ENCODE measurements at places on chromosomes 7 and 10.

DNA sequence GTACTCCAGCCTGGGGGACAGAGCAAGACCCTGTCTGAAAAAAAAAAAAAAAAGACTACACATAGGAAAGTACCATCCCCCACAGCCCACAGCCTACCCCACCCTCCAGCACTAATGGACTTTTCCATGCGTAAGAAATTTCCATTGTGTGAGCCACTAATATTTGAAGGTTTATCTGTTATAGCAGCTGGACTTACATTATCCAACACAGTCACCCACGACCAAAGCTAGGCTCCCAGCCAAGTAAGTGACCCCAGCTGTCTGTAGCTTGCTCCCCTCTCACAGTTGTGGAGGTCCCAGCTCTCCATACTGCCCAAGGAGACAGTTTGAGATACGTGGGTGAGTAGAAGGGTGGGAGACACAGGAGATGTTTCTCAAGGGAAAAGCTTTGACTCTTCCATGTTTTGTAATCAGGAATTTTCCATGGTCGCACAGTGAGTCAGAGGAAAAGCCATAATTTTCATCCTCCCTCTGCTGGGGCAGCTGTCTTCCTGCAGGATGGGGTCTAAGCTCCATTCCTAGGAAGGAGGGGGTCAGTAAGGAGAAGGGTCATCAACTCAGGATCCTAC, 57.4 kb downstream of the CAV1 start:
- no peaks in the 10 kb centered on the region for H3K36me3 ChIP-seq
- peak; percentile 93 for DNase-seq
- H3K27me3 ChIP-seq, result no peaks in the 10 kb centered on the region
- peaks cover 3% of the 10 kb centered on the region for H3K4me1 ChIP-seq
- no peak overlapping the region for H3K27ac ChIP-seq
- H3K4me3 ChIP-seq, result peak overlapping the region; percentile 44

DNA sequence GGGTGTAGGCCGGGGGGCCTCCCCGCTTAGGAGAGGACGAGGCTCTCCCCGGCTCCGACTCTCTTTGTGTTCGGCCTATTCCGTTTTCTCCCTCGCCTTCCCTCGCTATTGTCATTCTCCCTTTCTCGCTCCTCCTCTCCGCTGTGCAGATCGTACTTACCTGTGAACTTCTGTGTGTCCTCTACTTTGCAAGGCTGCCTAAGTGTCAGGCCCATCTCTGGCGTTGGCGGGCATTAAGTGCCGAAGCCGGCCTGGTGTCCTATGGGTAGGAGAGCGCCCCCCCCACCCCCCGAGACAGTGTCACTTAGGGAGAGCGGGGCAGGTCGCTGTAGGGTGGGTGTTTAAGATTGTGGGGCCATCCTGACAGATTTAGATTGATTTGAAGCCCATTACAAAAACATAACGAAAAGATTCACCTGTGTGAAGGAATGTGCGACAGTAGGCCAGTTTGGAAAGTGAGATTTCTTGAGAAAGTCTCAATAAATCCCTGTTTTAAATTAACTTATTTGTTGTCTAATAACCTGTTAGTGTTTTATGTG, 579 bp downstream of the RBM33 start:
- DNase-seq, result peak; percentile 48
- H3K27me3 ChIP-seq, result no peaks in the 10 kb centered on the region
- H3K27ac ChIP-seq, result peak overlapping the region; percentile 21
- H3K36me3 ChIP-seq, result peaks cover 60% of the 10 kb centered on the region
- peak overlapping the region; percentile 98 for H3K4me3 ChIP-seq

DNA sequence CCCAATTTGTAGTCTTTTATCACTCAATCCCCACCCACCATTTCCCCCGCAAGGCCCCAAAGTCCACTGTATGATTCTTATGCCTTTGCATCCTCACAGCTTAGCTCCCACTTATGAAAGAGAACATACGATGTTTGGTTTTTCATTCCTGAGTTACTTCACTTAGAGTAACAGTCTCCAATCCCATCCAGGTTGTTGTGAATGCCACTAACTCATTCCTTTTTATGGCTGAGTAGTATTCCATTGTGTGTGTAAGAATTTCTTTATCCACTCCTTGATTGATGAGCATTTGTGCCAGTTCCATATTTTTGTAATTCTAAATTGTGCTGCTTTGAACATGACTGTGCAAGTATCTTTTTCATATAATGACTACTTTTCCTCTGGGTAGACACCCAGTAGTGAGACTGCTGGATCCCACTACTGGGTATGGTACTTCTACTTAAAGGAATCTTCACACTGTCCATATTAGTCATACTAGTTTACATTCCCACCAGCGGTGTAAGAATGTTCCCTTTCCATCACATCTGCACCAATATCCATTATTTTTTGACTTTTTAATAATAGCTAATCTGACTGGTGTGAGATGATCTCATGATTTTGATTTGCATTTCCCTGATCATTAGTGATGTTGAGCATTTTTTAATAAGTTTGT, 152.6 kb downstream of the JMJD1C start:
- no peak overlapping the region for H3K4me3 ChIP-seq
- H3K36me3 ChIP-seq, result no peaks in the 10 kb centered on the region
- no peak overlapping the region for H3K27ac ChIP-seq

DNA sequence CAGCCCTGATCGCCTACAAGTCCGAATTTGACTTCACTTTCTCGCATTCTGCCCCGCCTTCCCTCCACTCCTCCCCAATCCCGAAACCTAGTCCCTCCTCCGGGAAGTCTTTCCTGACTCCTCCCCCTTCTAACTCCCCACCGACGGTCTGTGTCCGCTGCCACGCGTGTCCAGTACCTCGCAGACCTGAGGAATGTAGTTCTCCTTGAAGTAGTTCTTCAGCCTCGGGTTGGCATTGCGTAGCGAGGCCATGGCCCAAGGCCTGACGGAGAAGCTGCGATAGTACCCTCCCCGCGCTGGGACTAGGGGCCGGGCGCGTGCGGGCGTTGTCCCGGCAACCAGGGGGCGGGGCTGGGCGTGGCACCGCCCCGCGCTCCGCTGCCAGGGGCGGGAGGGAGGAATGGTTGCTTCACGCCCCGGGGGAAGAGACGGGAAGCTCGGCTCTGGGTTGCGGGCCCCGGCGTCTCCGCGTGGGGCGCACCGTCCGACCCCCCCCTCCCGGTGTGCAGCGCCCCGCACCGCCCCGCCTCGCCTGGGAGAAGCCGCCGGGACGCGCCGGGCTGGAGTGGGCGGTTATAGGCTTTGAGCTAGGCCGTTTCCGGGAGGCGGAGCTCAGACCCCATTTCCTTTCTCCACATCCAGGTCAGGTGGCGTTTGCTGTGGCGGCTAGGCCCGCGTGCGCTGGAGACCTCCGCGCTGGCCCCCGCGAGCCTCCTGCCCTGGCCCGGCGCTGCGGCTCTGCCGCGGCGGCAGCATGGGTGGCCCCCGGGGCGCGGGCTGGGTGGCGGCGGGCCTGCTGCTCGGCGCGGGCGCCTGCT, at the start of the genes ARMC10 and FBXL13:
Gene ARMC10, plus strand, starts transcription at position 622 of the 818 bp plus-strand sequence. Its CDS starts 133 bp downstream, at position 755.
Gene FBXL13, minus strand, starts transcription at position 278 of the 818 bp plus-strand sequence.
- H3K27ac ChIP-seq, result peak within 1 kb of the TSS; percentile 83
- H3K27me3 ChIP-seq, result no peaks in the 10 kb centered on the region
- H3K36me3 ChIP-seq, result peaks cover 7% of the 10 kb centered on the region
- peak within 1 kb of the TSS; percentile 80 for H3K4me3 ChIP-seq
- DNase-seq, result peak; percentile 92

DNA sequence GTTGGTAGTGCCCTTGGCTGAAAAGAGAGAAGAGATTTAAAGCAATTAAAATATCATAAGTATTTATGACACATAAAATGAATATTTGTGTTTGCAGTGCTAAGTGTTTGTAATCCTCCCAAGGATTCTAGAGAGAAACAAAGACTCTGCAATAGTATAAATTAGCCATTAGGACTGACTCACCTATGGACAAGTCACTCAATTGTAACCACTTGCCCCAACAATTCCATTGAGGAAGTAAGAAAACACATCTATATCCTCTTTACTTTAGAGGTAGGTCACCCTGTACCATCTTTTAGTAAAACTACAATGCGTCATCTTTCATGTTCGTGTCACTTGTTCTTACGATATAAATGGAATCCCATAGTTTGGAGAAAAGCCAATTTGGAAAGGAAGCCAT, 85.7 kb upstream of the INHBA start:
- H3K36me3 ChIP-seq, result no peaks in the 10 kb centered on the region
- no peak overlapping the region for H3K4me3 ChIP-seq
- DNase-seq, result no peak
- no peaks in the 10 kb centered on the region for H3K27me3 ChIP-seq

GRCh38 chr10:44880090-44880715, 30.9 kb upstream of the TMEM72 start:
- H3K27ac ChIP-seq, result no peak overlapping the region
- peaks cover 36% of the 10 kb centered on the region for H3K27me3 ChIP-seq
- DNase-seq, result no peak
- H3K36me3 ChIP-seq, result no peaks in the 10 kb centered on the region
- no peak overlapping the region for H3K4me3 ChIP-seq
- H3K4me1 ChIP-seq, result peaks cover 9% of the 10 kb centered on the region

GRCh38 chr7:17142831-17143541, 155.5 kb upstream of the AHR start:
- peak overlapping the region; percentile 27 for H3K4me3 ChIP-seq
- H3K4me1 ChIP-seq, result peaks cover 2% of the 10 kb centered on the region
- peak; percentile 22 for DNase-seq
- H3K36me3 ChIP-seq, result no peaks in the 10 kb centered on the region
- no peak overlapping the region for H3K27ac ChIP-seq

DNA sequence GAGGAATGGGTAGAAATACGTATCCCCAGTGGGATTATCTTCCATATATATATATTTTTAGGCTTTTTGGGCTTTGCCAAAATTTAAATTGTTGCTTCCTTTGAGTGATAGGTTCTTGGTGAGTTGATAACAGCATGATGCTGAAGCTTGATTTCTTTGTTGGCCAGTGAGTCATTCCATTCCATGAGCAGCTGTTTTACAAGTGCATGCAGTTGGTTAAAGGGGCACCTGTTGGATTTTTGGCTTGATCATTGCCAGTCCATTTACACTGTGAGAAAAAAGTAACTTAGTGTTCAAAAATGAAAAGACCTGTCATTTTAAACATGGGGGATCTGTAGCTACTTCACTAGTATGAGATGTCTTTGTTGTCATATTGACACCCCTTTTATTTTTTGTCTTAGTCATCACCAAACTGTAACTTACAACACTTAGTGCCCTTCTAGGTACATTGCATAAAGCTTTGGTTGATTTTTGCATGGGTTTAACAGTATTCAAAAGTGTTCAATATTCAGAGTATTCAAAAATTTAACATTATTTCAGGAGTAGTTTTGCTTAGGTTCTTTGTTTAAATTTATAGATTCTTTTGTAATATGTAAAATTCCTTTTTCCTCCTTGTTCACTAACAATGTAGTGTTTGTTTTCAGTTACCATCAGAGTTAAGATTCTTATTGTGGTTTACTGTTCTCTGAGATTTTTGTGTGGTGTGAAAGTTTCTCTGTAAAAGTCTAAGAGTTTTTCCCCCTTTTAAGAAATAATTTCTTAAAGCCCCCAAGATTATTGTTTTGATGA, 8.8 kb downstream of the AKAP9 start:
- peaks cover 2% of the 10 kb centered on the region for H3K4me1 ChIP-seq
- peak; percentile 22 for DNase-seq
- no peaks in the 10 kb centered on the region for H3K27me3 ChIP-seq
- H3K4me3 ChIP-seq, result no peak overlapping the region
- no peak overlapping the region for H3K27ac ChIP-seq
- H3K36me3 ChIP-seq, result peaks cover 2% of the 10 kb centered on the region

DNA sequence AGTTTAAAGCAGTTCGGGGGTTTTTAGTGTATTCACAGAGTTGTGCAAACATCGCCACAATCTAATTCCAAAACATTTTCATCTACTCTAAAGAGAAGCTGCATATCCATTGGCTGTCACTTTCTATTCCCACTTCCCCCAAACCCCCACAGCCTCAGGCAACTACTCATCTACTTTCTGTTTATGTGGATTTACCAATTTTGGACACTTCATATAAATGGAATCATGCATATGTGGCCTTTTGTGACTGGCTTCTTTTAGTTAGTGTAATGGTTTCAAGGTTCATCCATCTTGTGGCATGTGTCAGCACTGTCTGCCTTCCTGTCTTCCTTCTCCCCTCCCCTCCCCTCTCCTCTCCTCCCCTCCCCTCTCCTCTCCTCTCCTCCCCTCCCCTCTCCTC, 78.5 kb upstream of the FZD1 start:
- no peaks in the 10 kb centered on the region for H3K36me3 ChIP-seq
- H3K27ac ChIP-seq, result no peak overlapping the region
- peak; percentile 12 for DNase-seq
- no peaks in the 10 kb centered on the region for H3K27me3 ChIP-seq
- no peaks in the 10 kb centered on the region for H3K4me1 ChIP-seq
- H3K4me3 ChIP-seq, result no peak overlapping the region

All from mesenchymal stem cell (in vitro differentiated cells and primary cell).